ENCODE measurements at places on chromosomes 1 and 21. TPM values are rescaled to one million over a fixed set of nuclear protein-coding genes. Genes with fewer than 3 reads are reported as not detected.

The CLCA2 gene
- not detected for total RNA-seq

DNA sequence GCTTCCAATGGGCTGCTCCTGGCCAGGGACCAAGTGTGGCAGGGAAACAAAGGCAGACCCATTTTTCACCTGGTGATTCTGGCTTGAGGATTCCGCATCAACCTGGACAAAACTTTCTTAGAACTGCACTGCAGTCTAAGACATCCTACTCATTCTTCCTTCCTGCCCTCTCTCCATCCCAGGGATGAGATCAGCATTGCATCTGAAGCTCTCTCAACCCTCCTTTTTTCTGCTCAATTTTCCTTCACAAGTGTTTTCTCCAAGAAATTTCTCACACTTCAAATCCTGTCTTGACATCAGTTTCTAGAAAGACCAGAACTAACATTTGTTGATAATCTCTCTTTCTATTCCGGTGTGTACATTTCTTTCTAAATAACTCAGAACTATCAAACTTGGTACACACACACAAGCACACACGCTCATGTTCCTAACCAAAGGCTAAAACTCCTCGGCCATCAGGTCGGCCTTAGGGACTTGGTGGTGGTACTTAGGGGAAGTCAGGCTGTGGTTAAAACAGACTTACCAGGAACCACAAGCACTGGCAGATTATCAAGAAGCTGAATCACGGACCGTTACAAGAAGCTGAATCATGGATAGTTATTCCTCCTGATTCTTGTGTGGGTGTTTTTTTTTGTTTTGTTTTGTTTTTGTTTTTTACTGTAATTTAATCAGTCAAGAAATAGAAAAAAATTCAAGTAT is 21.0 kb upstream of the CXADR start:
- no peak for DNase-seq

DNA sequence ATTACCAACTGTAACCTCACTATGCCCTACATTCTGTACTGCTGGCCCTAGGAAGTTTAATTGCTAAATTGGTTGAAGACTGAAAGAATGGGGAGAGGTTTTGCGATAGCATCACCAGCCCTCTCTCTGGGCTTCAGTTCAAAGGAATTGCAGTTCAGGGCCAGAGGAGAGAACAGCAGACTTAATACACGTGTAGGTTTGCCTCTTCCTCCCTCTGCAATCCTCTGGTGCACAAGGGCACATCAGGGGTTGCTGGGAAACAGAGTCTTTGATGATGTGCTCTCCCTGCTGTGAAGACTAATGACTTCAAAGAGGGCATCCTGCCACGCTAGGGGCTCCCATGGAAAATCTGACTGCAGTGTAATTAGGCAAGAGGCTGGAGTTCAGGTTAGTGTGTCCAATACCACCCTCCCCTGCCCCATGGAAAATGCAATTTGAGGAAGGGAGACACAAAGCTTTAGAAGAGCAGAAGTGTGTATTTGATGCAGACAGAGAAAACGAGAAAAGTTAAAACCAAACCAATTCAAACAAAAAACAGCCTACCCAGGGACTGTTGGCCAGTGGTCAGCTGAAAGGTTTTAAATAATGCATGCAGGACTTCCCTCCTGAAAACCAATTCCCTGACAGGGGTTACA is 167.9 kb downstream of the ASTN1 start:
- peak; percentile 84 for DNase-seq

The HEYL gene
- total RNA-seq, result 4.0 TPM

The TDRD10 gene
- total RNA-seq, result not detected

DNA sequence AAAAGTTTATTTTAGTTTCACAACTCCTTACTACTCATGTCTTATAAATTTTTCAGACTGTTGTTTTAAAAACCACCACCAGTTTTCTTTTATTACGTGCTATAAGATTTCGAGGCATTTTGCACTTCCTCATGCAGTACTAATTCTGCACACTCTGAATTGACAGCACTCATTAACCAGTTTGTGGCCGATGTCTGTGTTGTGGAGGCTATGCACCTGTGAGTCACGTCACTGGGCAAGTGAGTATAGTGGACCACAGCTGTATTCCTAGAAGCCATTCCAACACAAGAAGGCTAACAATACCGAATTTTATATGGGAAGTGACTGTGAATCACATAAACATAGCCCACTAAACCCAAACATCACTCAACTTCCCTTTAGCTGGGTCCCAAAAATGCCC is 21.0 kb upstream of the SPATA6 start:
- DNase-seq, result no peak

The APOBEC4 gene
- total RNA-seq, result not detected

GRCh38 chr1:46205791-46206190 is 2.7 kb downstream of the LURAP1 start:
- no peak for DNase-seq

- DNase-seq, result no peak
Observed at GRCh38 chr1:70427976-70428375, 16.9 kb downstream of the CTH start.

DNA sequence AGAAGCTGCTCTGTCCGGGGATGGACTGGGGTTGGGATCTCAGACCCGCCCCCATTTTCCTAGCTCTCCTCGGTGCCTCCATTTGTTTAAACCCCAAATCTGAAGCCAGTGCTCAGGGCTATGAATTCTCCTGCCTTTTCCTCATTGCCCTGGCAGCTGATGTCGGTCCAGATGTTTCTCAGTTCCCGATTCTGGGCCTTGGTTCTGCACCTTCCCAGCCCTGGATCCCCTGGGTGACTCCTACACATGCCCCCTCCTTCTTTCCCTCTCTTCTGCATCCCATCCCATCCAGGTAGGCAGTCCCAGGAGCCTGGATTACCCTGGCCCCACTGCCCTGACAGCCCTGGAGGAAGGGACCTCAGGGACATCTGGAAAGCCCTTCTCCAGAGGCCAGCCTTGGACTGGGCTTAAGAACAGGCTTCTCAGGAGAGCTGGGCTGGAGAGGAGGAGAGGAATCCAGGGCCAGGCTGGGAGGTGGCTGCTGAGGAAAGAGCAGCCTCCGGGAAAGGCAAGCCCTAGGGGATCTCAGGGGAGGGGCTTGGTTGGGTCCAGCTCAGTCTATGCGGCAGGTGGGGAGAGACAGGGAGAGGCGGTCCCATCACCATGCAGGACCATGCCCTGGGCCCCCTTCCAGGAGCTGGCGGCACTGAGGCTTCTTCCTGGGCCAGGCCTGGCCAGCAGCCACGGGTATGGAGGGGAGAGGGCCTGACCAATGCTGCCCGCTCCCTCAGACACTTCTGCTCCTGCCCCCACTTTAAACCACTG is 6.8 kb upstream of the EPS8L3 start:
- DNase-seq, result no peak
